Hematopoietic multipotent progenitor cell treated with erythropoietin and hydrocortisone succinate and interleukin-3 and kit ligand, for 4 days (in vitro differentiated cells): ENCODE measurements at places on chromosomes 12 and 14.

GRCh38 chr14:60661721-60662120 lies 12.4 kb upstream of the SIX1 start:
- DNase-seq, result no peak

DNA sequence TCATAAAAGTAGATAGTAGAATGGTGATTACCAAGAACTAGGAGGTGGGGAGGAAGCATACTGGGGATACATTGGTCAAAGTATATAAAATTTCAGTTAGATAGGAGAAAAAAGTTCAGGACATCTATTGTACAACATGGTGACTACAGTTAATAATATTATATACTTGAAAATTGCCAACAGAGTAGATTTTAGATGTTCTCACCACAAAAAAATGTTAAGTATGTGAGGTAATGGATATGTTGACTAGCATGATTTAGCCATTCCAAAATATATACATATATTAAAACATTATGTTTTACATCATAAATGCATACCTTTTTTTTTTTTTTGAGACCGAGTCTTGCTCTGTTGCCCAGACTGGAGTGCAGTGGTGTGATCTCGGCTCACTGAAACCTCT lies 31.0 kb downstream of the TMEM116 start:
- DNase-seq, result no peak

- no peak for DNase-seq
These were observed 7.1 kb downstream of the P2RX4 start for GRCh38 chr12:121217063-121217462.

DNA sequence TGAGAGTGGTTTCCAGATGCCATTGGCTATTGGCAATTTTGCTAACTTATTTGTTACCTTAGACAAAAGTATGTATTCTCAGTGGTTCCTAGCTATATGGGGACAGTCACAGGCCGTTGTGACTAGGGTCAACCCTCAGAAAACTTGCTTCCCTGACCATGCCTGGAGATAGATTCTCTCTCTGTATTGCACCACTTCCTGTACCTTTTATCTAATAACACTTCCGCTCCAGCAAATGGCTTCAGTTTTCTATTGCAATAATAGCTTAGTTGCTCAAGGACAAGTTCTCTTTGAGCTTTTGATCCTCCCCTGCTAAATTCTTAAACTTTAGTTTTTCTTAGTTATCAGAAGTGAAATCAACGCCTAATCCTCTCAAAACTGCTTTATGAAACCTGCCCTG lies 338.0 kb downstream of the RMST start:
- no peak for DNase-seq

DNA sequence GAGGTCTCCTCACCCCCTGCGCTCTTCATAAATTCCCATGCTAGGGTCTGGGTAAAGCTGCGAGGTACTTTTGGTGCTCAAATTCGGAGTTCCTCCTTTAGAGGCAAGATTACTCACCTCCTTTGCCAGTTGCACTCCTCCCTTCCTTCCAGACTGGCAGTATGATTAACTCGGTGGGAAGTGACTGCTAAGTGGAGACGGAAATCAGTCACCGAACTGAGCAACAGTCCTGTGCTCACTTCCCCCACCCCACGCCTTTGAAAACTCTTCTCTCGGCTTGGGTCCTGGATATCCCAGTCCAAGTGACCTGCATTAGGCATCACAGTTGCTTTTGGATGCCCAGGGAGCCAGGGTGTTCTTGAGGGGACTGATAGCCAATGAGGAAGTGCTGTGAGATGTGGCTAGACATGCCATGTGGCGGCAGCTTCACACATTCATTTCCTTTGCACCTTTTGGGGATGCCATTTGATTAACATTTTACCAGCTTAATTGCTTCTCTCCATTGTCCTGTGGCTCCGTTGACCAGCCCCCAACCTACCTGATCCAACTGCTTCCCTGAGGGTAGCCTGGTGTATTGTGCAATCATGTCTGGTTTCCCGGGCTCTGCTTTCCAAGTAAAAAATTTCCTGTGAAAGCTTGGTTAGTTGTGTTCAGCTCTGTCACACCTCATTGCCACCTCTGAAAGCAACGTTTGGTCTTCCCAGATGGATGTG lies 840 bp downstream of the PNP start:
- DNase-seq, result peak; percentile 84

- peak; percentile 69 for DNase-seq
These were observed 89.5 kb upstream of the BCL2L14 start for GRCh38 chr12:11981121-11981733.

GRCh38 chr12:107179871-107180270 lies 86.5 kb upstream of the CRY1 start:
- DNase-seq, result no peak

DNA sequence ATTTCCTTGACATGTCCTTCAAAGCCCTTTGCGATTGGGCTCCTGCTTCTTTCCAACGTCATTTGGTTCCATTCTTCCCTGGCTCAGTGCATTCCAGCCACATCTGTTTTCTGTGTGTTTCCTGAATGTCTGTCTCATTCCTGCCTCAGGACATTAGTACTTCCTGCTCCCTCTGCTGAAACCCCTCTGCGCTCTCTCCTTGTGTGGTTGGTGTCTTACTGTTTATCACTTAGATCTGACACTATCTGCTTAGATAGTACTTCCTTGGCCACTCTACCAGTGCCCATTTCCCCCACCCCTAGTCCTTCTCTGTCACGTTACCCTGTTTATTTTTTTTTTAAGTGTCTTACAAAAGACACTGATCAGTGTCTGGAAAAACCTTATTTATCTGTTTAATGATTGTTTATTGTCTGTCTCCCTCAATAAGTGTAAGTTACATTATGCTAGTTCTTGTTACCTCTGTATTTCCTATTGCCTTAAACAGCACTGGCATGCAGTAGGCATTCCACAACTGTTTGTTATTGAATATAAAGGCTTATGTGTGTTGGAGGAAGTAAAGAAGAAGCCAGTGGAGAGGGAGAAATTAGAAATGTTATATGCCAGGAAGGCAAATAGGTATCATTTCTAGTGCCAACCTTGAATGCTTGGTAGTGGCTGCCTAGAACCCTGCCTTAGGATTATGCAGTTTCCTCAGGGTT lies 21.5 kb downstream of the DYRK2 start:
- DNase-seq, result peak; percentile 64

GRCh38 chr12:88518863-88519403 lies 61.3 kb downstream of the KITLG start:
- no peak for DNase-seq

GRCh38 chr14:104665114-104665656 lies 24.2 kb upstream of the INF2 start:
- DNase-seq, result no peak

DNA sequence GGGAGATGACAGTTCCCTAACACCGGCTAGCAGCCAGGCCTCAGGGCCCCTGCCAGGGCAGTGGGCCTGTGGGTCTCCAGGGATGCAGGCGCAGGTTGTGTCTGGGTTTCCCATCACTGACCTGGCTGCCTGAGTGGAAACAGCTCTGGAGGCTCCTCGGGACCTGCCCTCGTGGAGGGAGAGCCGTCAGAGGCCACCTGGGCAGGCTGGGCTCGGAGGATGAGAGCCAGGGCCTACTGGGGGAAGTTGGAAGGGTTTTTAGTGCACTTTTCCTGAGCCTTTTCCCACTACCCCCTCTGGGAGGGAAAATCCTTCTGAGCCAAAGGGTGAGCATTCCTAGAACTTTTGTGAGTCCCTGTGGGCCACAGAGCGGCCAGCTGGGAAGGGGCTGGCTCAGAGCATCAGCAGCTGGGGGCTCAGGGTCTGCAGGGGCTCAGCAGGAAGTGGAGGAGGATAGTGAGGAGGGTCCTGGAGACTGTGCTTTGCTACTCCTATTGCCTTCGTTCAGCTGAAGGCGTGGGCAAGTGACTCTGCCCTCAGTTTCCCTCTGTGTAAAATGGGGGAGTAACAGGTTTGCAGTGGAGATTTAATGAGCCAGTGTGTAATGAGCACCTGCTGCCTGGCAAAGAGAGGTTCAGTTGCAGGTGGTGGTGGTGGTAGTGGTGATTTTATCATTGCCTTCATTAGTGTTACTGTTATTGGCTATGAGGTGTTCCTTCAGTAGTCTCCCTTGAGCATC lies 1.8 kb downstream of the SH2B3 start:
- no peak for DNase-seq

GRCh38 chr12:92562063-92562734 lies 140.6 kb upstream of the PLEKHG7 start:
- no peak for DNase-seq

DNA sequence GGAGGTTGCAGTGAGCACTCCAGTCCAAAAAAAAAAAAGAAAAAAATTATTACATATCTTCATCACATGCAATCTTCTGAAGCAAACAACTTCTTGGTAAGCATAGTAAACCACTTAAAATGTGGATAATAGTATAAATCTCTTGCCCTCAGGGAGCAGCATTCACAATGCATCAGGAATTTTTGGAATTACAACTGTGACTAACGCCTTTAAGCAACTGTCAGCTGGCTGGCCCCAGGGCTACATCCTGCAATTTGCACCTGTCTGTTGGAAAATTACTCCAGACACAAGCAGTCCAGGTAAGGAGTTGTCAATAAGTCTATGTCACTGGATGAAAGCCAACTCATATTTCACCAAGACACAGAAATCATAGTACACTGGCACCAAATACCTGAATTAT lies 5.5 kb upstream of the SLC7A7 start:
- no peak for DNase-seq

DNA sequence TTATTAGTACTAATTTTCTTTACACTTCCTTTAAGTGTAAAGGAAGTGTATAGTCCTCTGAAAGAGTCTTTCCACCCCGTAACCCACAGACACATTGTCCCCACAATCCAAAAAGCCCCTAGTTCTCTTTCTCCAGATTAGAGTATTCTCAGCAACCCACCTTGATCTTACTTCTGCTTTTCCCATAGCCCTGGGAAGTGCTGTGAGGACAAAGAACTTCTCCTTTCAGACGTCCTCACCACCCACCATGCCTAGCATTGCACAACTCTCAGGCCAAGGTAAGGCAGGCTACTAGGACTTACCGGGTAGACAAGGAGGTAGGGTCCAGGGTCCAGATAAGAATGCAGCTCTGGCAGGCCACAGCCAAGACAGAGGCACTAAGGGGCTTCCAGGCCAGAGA lies 7.4 kb downstream of the AAAS start:
- DNase-seq, result peak; percentile 51

- peak; percentile 78 for DNase-seq
These were observed 24.1 kb downstream of the CKAP4 start for GRCh38 chr12:106223485-106224354.

- DNase-seq, result peak; percentile 57
These were observed 52.6 kb upstream of the FBRSL1 start for GRCh38 chr12:132437252-132437932.

DNA sequence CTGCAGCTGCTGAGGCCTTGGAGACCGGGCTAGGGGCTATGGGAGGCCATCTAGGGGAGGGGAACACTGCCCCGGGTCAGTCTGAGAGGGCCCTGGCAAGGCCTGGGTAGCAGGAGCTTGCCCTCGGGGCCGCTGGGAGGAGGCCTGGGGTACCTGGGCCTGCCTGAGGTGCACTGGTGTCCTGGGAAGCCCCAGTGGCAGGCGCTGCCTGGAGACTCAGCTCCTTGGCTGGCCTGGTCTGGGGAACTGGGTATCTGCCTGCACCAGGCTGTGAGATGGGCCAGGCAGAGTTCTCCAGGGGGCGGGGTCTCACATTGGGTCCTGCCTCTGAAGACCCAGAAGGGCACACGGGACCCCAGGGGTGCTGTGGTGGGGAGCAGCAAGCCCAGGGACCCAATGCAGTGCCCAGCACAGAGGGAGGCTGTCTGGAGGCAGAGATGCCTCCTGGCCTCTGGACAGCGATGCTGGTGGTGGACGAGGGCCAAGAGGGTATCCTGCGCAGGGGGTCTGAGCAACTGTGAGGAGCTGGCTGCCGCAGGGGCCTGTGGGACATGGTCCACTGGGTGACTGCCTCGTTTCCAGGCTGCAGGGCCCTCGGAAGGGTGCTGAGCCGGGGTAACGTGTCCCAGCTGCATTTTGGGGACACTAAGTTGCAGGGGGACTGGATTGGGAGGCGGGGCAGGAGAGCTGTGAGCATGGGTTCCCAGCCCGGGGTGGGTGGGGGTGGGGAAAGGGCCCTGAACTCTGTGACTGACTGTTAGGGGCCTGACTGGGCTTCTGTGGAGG lies 7.4 kb upstream of the MTA1 start:
- no peak for DNase-seq

DNA sequence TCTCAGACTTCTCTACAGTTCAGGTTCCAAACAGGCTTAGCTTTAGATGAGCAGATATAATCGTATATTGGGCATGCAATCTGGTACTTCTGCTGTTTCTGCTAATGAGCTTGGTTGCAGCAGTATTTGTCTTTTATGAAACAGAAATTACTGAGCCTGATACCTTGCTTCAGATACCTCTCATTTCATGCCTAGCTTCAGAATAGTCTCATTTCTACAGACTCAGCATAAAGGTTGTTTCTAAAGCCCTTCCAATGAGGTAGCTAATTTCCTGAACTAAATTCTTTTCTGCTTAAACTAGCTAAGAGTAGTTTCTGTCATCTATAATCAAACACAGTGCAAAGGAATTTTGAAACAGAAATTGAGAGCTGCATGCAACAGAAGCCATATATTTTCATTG lies 275.0 kb upstream of the KITLG start:
- DNase-seq, result no peak

GRCh38 chr12:47823422-47824086 lies 3.9 kb upstream of the HDAC7 start:
- DNase-seq, result no peak

- DNase-seq, result no peak
These were observed 37.2 kb downstream of the ATP2B1 start for GRCh38 chr12:89671469-89671868.

- no peak for DNase-seq
These were observed 23.0 kb downstream of the JAG2 start for GRCh38 chr14:105145381-105146180.

GRCh38 chr12:3419558-3419957 lies 71.4 kb upstream of the PRMT8 start:
- DNase-seq, result no peak

GRCh38 chr14:90968025-90968424 lies 92.4 kb downstream of the RPS6KA5 start:
- DNase-seq, result peak; percentile 84

- no peak for DNase-seq
These were observed 126.4 kb downstream of the DERA start for GRCh38 chr12:16037533-16037932.

GRCh38 chr14:27318774-27319420 lies 721.1 kb upstream of the NOVA1 start:
- DNase-seq, result no peak

DNA sequence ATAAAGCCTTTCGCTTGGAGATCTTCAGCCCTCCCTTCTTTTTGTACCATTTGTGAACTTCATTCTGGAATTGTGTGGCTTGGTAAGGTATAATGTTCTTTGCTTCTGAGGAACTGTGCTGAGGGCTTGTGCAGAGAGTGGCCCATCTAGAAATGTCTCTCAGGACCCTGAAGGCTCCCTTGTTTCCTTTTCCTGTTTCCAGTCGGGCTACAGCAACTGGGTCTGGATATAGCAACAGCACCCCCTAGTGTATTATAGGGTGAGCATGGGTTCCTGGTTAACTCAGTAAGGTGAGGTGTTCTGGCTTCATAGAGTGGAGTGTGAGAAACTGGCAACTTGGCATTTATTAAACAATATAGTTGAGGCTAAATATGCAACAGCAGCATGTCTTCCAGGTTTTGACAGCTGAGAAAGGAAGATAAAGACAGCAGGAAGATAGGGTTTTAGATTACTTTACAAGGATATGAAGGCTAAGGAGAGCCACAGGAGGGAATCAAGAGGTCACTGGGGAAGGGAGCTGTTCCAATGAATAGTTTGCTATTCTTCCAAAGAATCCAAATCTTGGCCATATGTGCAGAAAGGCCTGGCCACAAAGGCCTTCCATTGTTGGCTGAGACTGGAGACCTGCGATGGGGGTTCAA lies 49.1 kb upstream of the RNU6-8 start:
- DNase-seq, result peak; percentile 88
